ENCODE measurements at places on chromosomes 1 and 21.

DNA sequence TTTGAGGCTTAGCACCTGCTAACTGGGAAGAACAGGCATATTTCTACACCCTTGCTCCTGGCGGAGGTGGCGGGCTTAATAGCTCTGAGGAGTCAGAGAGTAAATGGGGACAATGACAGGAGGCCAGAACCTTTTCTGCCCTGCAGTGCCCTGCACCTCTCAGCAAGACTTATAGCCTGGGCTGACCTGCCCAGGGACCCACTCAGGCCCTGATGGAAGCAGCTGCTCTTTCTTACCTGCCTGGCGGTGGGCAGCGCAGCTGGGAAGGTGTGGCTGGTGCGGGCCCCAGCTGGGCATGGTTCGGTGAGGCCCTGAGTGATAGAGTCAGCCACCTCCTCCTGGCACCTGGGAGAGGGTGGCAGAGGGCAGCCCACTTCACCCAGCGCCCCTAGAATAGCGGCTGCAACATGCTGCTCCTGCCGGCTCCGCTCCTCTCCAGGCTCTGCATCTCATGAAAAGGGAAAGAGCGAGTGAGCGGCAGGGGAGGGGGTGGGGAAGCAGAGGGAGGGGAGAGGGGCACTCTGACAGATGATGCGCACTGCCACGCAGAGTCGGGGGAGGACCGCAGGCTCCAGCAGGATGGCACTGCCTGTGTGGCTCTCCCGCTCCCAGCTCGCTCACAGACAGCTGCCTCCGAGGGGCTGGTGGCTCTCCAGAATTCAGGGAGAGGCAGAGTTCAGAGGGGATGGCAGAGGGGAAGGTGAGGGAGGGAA lies at the start of gene RGS8:
RGS8 (minus strand) TSS at position 472 of the 713 bp plus-strand sequence. CDS start 14,938 bp downstream, outside the sequence.
- DNase-seq = no peak

GRCh38 chr1:169513208-169513607 lies 27.5 kb upstream of the SLC19A2 start:
- no peak for DNase-seq

GRCh38 chr1:199029855-199030254 lies 391.0 kb downstream of the PTPRC start:
- DNase-seq = no peak

GRCh38 chr1:27332536-27333281 lies 9.1 kb upstream of the SYTL1 start:
- DNase-seq = peak; percentile 68

DNA sequence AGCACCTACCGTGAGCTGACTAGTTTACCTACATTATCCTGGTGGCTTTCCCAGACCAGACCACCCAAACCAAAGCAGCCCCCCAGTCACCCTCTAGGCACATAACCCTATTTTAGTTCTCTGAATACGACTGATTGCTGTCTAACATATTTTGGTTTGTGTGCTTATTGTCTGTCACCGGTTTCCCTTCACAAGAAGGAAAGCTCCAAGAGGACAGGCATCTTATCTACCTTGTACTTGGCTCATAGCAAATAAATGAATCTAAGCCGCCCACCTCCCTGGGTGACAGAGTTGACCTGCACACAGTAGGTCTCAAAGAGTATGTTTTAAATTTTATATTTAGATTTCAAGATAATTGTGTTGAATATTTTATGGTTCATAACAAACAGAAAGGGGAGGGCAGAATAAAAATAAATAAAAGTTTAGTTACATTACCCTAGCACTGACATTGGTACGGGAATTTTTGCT lies 904 bp upstream of the PRDX6 start:
- no peak for DNase-seq

- DNase-seq = no peak
Measured at GRCh38 chr1:64935551-64936155, 30.7 kb downstream of the JAK1 start.

DNA sequence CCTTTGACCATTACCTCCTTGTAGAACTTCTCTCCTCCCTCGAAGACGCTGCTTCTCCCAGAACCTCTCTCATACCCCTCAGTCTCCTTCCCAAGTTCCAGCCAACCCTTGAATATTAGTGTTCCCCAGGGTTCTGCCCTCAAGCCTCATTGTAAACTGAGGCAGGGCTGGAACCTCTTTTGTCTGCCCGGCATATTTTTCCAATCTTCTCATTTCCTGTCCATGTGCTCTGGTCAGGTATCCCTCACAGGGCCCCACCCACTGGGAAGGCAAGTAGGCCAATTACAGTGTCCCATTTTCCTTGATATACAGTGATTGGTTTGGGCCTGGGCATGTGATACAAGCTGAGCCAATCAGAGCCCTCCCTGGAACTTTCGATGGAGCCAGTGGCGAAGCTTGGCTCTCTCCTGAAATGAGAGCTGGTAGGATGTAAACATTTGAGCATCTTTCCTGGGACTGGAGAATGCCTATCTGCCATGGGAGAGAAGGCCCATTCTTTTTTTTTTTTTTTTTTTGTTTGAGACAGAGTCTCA lies 57.1 kb upstream of the ID3 start:
- DNase-seq = no peak

GRCh38 chr1:206979379-206980043 lies 9.3 kb upstream of the FCAMR start:
- DNase-seq = peak; percentile 28

- DNase-seq = no peak
Measured at GRCh38 chr1:201759194-201759815, 69.7 kb upstream of the IPO9 start.

DNA sequence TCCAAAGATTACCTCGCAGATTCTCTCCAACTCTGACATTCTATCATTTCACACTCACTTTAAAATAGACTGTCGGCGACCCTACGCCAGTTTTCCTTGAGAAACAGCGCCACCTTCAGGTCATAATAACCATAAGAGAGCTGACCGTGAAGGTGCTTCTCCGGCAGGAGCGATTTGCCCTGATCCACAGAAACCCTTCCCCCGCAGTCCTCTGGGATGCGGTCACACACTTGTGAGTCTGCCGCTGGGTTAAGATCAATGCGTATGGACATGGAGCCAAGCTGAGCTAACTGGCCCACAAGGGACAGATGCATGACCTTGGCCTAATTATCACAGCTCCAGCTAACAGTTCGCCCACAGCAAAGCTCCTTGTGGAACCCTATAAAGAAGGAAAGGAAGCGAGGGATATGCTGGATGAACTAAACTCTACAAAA lies 32.8 kb upstream of the IFNAR2 start:
- DNase-seq = peak; percentile 37

DNA sequence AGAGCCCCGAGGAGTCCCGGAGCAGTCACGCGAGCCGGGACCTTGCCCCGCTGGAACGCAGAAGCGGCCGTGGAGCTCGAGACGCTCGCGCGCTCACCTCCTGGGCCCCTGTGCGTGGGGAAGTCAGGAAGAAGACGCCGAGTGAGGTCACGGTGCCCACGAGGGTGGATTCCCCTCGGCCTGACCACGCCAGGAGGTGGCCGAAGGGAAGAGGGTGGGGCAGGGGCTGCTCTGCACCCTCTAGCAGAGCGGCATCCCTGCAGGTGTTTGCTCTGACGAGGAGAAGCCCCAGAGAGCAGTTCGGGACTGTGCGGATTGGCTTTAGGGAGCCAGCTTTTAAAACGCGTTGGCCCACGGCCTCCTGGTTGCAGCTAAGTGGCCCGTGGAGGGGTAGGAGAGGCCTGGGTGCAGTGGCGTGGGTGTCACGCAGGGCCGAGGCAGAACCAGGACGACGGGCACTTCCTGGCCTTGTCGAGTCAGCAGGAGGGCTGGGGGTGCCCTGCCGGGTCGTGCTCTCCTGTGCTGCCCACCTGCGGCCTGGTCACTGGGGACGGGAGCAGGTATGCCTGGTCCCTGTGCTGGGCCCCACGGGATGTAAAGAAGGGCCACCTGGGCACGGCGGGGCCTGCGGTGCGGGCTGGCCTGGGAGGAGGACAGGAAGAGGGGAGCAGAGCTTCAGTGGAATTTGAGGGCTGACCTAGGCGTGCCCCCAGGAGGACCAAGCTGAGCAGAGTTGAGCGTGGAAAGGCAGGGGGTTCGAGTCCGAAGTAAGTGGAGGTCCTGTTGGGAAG lies 1.0 kb downstream of the PDXK start:
- no peak for DNase-seq

DNA sequence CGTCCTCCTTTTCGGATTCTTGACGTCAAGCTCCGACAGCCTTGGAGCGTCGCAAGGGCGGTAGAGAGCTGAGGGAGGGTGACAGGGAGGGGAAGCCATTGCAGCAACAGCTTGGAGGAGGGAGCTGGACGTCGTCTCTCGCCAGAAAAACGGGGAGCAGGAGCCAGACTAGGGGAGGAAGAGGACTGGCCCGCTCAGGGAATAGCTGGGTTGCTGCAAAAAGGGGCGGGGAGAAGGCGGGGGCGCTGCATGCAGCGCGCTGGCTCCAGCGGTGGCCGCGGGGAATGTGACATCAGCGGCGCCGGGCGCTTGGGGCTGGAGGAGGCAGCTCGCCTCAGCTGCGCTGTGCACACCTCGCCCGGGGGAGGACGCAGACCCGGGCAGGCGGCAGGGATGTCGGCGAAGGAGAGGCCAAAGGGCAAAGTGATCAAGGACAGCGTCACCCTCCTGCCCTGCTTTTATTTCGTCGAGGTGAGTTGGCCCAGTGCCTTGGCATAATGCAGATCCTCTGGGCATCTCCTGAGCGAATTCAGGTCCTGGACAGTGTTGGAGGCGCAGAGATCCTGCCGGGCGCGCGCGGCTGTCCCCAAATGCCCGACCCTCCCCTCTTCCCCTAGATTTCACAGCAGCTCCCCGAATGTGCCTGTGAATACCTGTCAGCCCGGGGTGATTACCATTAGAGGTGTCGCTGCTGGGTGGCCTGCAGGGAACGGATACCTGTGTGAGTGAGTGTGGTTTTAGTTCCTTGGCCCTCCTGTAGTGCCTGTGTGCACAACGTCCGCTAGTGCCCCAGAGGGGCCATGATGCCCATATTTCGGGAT lies at the start of gene PLPPR4:
PLPPR4 (plus strand) TSS at position 292 of the 821 bp plus-strand sequence; CDS start at position 394, 102 bp downstream.
- no peak for DNase-seq

GRCh38 chr1:246875041-246876026 lies 56.4 kb downstream of the AHCTF1 start:
- DNase-seq = no peak

DNA sequence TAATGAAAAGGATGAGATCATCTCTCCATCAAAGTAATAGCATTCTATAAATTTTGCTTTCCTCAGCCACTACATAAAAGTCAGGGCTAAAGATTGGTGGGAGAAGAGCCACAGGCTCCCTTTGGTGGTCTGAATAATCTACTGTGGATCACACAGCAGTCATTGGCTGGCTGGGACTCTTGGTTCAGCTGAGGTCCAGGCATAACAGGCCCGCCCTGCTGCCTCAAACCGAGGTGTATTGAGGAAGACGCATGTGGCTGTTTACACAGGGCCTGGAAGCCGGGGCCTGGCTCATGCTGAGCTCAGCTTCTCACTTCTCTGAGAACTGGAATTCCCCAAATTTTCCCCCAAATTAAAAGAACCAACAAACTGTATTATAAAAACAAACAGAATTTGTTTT lies 139.2 kb downstream of the PTPRC start:
- DNase-seq = no peak

DNA sequence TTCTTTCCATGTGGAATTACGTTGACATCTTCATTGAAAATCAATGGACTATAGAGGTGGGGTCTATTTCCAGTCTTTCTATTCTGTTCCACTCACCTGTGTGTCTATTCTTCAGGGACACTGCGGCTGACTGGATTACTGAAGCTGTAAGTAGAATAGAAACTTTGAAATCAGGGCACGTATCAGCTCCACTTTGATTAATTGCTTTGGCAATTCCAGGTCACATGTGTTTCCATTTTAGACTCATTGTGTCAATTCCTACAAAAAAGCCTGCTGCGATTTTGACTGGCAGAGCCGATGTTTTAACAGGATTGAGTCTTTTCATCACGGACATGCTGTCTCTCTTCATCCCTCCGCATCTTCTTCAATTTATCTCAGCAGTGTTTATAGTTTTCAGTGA lies 20.9 kb upstream of the RNF223 start:
- no peak for DNase-seq

GRCh38 chr1:8232036-8232757 lies 85.7 kb upstream of the SLC45A1 start:
- no peak for DNase-seq

Measured in GM20000 (cell line).